ENCODE measurements at places on chromosomes 13 and 19.
A peak's percentile ranks its signal among the peaks of the same experiment; 100 is the strongest.

DNA sequence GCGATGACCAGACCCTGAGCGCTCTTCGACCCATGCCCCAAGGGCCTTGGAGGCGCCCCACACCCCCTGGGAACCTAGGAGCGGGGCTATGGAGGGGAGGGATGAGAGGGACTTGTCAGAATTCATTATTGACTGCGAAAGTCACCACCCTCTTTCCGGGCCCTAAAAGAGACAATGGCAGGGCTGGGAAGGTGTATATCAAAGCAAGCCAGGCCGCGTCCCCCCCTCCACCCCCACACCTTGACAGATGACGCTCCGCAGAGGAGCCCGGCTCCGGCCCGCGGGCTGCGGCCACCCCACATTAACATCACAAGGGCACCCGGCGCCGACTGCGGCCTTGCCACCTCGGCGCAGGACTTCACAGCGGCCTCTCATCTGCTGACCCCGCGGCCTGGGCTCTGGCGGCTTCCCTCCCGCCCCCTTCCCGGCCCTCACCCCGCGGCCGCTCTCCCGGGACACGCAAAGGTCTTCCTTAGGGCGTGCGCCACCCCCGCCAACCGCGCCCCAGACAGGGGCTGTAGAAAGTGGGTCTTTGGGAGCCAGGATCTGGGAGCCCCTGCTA lies 2.4 kb downstream of the CDX2 start:
- DNase-seq, result no peak

DNA sequence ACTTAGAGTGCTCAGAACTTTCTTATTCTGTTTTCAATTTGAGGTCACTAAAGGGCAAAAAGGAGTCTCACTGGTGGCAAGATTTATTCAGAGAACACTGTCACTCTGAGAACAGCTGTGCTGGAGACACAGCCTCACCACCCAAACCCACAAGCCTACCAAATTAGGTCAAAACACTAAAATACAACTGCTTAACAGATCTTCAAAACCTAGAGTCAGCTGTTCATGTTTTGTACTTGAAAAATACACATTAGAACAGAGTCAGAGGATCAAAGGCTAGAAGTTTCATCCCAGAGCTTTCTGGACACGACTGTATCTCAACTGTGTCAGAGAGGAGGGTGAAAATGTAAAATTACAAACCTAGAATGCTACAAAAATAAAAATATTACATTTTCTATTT lies 89.3 kb downstream of the MIPEP start:
- DNase-seq, result peak; percentile 86

DNA sequence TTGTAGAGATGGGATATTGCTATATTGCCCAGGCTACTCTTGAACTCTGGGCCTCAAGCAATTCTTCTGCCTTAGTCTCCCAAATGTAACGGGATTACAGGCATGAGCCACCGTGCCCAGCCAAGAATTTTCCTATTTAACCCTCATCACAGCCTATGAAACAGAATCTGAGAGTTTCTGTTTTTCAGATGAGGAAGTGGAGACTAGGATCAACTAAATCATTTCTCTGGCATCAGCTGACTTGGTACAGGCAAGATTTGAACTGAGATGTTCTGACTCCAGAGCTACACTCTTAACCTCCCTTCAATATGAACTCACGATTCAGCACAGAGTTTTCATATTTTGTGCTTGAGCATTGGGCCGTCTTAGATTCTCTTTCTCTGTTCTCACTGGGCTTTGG lies 8.1 kb downstream of the ZNF460 start:
- DNase-seq, result no peak

- DNase-seq, result no peak
Observed at GRCh38 chr19:35226748-35227147, 1.8 kb downstream of the FAM187B start.

GRCh38 chr19:43872547-43873336 lies 45.6 kb downstream of the ZNF283 start:
- peak; percentile 26 for DNase-seq

DNA sequence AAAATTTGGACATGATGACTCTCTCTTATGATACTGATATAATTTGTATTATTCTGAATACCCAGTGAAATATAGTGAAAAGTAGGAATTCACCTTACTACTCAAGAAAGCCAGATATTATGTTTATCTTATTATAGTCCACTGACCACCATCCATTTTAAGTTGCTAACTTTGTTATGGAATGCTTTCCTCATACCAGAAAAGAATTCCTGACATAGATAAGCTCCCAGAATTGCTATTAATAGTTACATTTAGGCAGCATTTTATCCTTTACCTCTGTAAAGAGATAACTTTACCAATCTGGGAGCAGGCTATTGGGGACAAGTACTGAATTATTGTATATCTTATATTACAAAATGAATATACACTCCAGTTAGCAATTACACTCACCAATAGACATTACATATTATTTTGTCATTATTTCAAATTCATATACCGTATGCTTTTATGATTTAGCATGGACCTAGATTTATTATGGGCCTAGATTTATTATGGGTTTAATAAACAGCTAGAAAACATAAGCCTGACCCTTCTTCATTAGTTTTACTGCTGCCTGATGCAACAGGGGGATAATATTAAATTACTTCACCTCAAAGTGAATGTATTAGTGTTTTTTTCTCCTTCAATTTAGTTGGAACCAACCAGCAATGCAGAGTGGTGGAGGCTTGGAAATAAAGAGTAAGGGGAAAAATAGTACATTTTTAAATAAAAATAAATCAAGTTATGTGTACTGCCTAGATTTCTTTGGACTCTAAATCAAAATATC lies 1886.1 kb downstream of the PCDH9 start:
- DNase-seq, result no peak

DNA sequence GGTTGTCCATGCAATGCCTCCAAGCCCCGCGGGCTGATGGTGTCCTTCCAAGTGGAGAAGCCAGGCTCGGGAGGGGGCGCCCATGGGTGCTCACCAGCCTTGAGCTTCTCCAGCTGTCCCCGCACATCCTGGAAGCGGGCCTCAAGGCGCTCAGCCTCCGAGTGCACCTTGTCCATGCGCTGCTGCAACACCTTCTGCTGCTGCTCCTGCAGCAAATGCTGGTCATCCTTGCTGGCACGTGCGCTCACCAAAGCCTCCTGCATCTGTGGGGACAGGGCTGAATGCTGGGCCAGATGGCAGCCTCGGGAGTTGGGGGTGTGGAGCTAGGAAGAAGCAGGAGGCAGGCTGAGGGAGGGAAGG lies 22.8 kb upstream of the EMP3 start:
- DNase-seq, result no peak

- DNase-seq, result no peak
Observed at GRCh38 chr13:106367361-106367971, 168.0 kb downstream of the EFNB2 start.

GRCh38 chr13:36806102-36806501 lies 12.9 kb upstream of the RFXAP start:
- DNase-seq, result no peak

- DNase-seq, result peak; percentile 81
Observed at GRCh38 chr13:31160857-31161556, 697 bp downstream of the HSPH1 start.

GRCh38 chr19:55621205-55621672 lies 3.1 kb downstream of the ZNF784 start:
- DNase-seq, result no peak

DNA sequence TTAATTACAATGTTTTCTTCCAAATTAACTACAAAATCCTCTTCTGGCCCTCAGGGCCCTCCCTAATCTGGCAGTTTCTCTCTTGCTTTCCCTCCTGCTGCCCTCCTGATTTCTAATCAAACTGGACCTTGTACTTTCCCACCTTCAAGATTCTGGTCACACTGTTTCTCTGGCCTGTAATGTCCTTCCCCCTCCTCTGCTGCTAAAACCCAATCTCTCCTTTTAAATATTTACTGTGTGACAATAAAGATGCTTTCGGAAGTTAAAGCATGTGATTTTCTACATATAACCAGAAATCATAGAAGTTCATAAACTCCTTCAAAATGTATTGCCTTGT lies 14.1 kb upstream of the HMGB1 start:
- no peak for DNase-seq

DNA sequence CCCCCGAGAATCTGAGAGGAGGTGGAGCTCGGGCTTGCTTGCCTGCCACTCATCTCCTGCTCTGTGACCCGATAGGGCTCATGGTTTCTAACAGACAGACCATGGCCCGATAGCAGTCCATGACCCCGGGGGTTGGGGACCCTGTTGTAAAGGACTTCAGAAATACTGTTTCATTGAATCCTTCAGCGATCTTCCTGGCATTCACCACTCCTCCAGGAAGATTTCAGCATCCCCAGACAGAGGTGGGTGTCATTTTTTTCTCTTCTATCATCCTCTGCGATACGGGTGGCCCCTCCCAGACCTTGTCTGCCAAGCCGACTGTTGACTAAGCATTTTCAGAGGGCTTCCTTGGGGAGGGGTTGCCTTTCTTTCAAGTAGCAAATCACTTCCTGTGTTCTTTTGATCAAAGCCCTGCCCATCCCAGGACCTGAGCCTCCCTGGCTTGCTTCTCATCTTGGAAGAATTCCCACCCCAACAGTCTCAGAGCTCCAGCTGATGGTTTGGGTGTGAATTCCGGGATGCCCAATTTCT lies 1.7 kb downstream of the MYO1F start:
- peak; percentile 80 for DNase-seq

- no peak for DNase-seq
Observed at GRCh38 chr13:35473802-35474201, 2.7 kb downstream of the MAB21L1 start.

GRCh38 chr19:10846500-10847202 lies 1.6 kb upstream of the C19orf38 start:
- no peak for DNase-seq

GRCh38 chr13:44484562-44485138 lies 91.5 kb downstream of the TSC22D1 start:
- no peak for DNase-seq

- peak; percentile 66 for DNase-seq
Observed at GRCh38 chr13:84481958-84482357, 599.7 kb upstream of the SLITRK1 start.

DNA sequence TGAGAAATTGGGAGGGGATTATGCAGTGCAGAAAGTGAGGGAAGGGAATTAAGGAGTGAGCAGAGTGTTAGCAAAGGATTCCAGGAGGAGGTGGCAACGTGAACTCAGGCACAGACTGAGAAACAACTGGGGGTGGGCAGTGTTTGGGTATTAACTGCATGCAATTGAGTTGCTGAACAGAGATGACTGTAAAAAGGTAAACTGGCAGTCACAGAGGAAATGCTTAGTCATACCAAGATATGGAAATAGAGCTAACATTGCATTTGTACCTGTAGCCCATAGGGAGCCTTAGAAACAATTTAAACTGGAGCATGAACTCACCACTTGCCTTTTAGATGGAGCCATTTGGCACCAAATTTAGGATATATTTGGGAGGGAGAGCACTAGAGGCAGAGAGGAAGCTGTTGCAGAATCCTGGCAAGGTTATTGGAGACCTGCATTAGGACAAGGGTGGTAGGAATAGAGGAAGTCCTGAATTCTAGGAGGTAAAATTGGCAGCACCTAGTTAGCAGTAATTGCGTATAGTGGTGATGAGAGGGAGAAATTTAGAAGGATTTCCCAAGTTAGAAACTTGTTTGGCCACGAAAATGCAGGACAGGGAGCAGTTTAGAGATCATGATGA lies 100.6 kb upstream of the FRY start:
- DNase-seq, result no peak

- DNase-seq, result peak; percentile 23
Observed at GRCh38 chr13:68304286-68304893, 1074.3 kb upstream of the PCDH9 start.

- DNase-seq, result peak; percentile 89
Observed at GRCh38 chr19:10617409-10618121, 7.8 kb upstream of the SLC44A2 start.

DNA sequence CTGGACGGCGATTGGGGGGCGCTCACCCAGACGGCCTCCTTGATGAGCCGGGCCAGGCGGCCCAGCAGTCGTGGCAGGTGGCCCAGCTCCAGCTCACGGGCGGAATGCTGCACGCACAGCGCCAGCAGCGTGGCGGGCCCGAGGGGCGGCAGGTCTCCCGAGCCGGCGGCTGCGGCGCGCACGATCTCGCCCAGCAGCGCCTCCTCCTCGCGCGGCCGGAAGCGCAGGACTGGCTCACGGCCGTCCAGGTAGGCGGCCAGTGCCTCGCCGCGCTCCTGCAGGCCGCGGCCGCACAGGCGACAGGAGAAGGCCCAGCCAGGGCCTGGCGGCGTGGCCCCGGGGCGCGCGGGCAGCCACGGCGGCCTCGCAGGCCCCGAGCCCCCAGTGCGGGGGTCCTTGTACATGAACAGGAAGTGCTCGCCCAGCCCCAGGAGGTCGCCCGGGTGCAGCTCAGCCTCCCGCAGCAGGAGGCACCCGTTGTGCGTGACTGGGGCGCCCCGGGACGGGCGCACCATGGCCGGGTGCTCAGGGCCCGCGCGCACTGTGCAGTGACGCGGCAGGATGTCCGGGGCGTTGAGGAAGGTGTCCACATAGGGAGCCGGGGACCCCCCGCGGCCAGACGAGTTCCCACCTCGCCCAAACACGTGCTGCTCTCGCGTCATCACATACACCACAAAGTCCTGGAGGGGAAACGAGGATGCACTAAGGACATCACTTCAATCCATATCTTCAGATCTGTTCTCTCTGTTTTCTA lies 9.6 kb upstream of the MAMSTR start:
- DNase-seq, result no peak

GRCh38 chr13:30877335-30877734 lies 28.7 kb upstream of the MEDAG start:
- peak; percentile 87 for DNase-seq

GRCh38 chr13:47903836-47904235 lies 97.2 kb downstream of the SUCLA2 start:
- DNase-seq, result peak; percentile 84

DNA sequence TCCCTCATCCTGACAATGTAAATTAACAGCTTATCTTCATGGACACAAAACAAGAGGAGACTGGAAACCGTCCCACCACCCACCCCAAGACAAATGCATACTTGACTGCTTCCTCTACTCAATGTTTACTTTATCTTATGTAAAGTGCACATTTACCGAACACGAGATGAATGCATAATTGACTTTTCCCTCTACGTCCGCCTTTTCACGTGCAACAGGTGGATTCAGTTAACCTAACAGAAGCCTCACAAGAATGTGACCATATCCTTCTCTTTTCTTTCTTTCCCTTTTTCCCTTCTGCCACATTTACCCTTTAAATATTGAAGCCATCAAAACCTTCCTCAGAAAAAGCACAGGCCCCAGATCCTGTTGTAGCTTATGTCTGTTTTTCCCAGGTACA lies 468.0 kb downstream of the UQCRFS1 start:
- DNase-seq, result no peak

DNA sequence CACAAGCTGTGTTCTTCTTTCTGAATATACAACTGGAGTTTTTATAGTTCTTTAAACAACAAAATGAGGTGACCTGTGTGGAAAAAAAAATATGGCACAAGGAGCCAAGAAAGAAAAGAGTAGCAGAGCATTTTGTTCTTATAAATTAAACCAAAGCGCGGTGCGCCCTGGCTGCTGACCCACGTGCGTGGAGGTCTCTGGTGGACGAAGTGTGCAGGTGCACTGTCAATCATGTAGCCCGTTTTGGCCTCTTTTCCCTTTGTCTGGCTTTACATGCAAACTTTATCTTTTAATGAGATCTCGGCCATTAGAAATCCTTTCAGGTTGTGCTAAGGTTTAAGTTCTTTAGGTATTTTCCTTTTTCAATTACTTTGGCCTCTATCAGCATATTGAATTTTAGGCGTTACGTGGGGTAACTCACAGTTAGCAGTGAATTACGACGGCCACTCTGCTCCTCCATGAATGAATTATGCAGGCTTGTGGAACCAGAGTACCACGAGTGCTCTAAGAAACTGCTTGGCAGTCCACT lies 443.9 kb upstream of the SLC10A2 start:
- DNase-seq, result no peak
